ENCODE measurements at places on chromosomes 4 and X.

- DNase-seq = no peak
Measured at GRCh38 chrX:40402831-40403533, 177.8 kb upstream of the ATP6AP2 start.

- DNase-seq = no peak
Measured at GRCh38 chr4:40822420-40823166, 72.8 kb downstream of the NSUN7 start.

GRCh38 chrX:133859860-133860259 is 125.5 kb downstream of the GPC3 start:
- DNase-seq = no peak

DNA sequence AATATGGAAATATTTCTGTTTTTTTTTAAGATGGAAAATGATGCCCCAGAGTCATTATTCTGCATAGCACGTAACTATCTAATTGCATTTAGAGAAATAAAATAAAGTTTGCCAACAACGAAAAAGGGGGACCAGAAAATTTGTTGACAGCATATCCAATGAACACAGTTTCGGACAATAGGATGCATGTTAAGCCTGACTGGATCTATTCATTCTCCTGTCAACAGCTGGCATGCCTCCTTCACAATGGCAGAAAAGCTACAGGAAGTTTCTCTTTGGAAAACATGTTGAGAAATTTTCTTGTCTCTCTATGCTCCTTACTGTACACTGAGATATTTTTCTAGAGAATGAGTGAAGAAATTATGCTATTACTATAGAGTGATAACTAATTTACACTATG is 262.5 kb downstream of the GRID2 start:
- no peak for DNase-seq

DNA sequence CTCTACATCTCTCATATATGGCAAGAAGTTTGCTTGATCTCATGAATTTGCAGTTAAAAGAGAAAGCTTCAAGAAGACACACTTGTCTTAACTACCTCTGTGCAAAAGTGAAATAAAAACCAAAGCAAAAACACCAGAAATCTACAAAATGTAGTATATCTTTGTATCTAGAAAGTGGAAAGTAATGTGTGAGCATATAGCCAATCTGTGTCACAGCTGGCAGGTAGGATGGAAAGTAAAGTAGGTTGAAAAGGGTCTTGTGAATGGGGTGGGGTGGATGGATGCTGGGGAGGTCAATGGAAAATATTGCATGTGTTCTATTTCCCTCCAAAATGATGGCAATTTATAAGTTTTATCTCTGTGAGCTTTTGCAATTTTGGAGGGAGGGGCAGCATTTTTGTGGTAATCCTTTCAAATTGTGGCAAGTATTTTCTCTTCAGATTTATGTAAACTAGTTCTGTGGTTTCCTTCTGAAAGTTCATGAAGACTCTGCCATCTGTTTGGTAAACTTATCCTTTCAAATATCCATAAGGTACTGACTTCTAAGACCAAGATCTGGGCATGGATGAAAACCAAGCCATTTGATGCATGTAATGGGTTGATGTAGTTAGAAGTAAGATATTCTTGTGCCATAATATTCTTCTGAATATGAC is 215.9 kb upstream of the GIMD1 start:
- no peak for DNase-seq

GRCh38 chrX:25020391-25020904 is 4.7 kb upstream of the ARX start:
- DNase-seq = no peak

DNA sequence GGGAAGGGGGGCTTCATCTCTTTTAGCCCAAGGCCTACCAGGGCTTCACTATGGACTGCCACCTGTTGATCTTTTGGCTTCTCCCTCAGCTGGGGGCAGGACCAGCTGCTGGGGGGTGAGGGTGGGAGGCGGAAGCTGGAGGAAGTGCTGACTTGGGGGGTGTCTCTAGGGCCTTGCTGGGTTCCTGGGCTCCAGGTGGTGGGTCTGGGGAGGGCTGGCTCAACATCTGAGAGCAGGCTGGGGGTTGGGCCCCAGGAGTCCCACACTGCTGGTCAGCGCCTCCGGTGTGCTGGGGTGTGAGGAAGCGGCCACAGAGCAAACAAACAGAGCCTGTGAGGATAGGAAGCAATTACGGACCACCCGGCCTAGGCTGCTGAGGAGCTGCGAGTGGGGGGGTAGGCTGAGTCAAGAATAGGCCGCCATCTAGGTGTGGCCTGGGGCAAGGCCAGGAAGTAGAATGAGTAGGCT is 85.7 kb downstream of the EFNB1 start:
- no peak for DNase-seq

Data from COLO829 (cell line).